ENCODE measurements at places on chromosomes 6 and 20.

GRCh38 chr6:169185692-169186485, 67.8 kb downstream of the THBS2 start:
- DNase-seq, result no peak

- peak; percentile 15 for DNase-seq
These were observed 27.2 kb downstream of the MCUR1 start for GRCh38 chr6:13787137-13787536.

DNA sequence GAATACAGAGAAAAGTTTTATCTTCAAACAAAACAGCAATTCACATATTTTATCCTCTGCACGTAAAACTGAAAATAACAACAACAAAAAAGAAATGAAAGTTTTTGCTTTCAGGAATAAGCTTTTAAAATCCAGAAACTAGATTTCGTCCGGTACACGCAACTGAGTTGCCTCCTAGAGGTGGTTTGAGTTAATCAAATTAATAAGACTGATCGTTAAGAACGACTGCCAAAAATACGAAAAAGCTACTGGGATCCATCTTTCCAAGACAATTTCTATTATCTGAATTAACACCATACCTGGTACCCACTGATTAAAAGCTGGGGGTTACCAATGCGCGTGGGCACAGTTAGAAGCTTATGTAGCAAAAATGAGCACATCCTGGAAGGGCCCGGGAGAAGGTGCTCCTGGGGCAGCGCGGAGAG, 669 bp downstream of the PDCD2 start:
- no peak for DNase-seq

DNA sequence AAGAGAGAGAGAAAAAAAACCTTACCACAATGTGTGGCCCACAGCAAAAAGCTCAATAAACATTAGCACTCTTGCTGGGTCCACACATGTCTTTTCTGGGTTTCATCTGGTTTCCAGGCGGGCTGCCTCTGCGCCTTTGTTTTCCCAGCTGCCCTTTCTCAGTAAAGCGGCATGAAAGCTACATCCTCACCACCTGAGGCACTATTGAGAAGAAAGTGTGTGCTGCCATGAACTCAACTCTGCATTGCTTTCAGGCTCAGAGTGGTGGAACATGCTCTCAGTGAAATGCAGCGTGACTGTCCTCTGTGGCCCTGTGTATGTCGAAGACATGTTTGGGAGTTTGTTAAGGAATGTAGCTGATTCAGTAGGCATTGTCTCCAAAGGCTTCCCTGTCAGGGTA, 102.3 kb downstream of the LYRM2 start:
- no peak for DNase-seq

- no peak for DNase-seq
These were observed 110.9 kb downstream of the GMDS start for GRCh38 chr6:2134554-2134953.

- no peak for DNase-seq
These were observed 16.1 kb downstream of the EPB41L1 start for GRCh38 chr20:36170542-36171215.

DNA sequence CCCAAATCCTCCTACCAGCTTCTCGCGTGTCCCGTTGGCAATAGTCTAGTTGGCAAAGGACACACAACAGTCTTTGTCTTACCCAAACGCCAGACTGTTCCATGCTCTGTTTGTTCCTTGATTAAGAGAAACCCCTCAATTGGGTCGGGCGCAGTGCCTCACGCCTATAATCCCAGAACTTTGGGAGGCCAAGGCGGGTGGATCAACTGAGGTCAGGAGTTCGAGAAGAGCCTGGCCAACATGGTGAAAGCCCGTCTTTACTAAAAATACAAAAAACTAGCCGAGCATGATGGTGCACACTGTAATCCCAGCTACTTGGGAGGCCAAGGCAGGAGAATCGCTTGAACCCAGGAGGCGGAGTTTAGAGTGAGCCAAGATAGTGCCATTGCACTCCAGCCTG, 153.7 kb downstream of the GRM4 start:
- DNase-seq, result no peak

DNA sequence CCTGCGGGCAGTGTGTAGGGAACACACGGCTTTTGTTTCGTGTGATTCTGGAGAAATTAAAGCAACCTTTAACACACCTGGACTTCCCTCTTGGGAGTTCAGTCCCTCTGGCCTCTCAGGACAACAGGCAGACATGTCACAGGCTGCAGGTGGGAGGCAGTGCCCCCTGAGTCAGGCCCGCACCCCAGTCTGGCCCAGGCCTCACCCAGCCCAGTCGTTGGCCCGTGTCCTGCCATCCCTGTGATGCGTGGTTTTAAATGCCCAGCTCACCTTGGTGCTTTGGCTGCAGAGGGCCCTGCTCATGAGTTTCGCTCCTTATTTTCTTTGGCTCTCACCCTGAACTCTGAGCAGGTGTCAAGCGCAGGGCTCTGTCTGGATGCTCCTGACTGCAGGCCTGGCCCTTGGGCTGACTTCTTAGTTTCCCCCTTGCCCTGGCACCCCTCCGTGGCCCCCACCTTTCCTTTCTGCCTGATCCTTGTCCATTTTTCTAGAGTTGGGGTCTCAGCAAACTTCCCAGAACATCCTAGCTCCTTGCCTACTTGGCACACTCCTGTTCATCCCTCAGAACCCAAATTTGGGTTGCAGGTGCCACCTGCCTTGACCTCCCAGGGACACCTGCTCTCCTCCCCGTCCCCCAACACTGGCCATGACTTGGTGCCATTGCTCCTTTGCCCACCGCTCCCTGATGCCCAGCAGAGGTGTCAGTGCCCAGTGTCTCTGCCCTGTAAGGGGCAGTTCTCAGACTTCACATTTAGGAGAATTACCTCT, 2.2 kb upstream of the CABLES2 start:
- no peak for DNase-seq

DNA sequence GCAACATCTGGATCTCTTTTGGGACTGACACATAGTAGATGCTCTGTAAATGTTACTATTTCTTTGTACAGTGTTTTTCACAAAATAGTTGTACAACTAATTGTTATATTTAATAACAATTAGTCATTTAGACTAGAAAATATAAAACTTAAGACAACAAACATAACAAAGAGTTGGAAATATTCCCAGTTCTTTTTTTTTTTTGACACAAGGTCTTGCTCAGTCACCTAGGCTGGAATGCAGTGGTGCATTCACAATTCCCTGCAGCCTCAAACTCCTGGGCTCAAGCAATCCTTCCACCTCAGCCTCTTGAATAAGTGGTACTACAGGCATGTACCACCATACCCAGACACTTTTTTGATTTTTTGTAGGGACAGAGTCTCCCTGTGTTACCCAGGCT, 105.8 kb downstream of the UTRN start:
- no peak for DNase-seq

DNA sequence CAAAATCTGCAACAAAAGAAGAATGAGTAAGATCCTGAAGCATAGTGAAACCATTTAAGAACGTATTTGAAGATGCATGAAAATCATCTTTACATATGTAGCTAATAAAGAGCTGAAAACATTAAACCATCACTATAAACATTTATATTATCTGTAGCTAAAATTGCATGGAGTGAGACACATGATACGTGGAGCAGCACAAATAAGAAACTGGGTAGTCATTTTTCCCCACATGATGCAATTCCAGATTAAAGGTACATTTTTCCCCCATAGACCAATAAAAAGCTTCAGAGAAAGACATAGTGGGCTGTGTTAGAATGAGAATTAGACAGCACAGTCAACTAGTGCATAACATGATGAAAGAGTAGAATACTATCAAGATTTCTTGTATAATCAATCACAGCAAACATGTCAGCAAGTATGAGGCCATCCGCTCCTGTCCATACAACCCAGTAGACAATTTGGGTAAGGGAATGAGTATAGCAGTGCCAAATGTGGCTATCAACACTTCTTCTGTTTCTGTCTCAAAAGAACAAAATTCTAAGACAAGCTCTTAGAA, 67.0 kb downstream of the RSPO3 start:
- DNase-seq, result no peak

- DNase-seq, result no peak
These were observed 30.5 kb downstream of the C6orf15 start for GRCh38 chr6:31081872-31082271.

- peak; percentile 70 for DNase-seq
These were observed 46.8 kb downstream of the PYGB start for GRCh38 chr20:25294459-25295385.

- no peak for DNase-seq
These were observed 4.9 kb upstream of the ZNF831 start for GRCh38 chr20:59158673-59159072.

GRCh38 chr20:15895560-15896084, 677.6 kb downstream of the KIF16B start:
- DNase-seq, result peak; percentile 4

DNA sequence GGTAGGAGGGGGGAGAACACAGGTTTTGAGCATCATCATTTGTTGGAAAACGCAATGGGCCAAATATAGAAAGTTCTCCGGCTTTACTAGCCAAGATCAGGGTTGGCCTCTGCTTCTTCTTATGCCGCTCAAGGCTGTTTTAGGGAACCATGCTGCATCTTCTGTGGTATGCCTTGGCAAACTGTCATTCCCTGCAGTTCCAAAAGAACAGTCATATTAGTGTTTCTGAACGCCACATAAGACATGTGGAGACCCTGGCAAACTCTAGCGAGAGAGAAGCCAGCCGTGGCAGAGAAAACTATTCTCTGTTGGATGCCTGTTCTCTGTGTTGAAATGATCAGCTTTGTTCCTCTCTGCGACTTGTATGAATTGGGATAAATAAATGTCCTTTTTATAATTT, 10.8 kb downstream of the ACTR5 start:
- DNase-seq, result no peak

GRCh38 chr20:45041464-45042337, 59.2 kb downstream of the KCNS1 start:
- DNase-seq, result no peak

DNA sequence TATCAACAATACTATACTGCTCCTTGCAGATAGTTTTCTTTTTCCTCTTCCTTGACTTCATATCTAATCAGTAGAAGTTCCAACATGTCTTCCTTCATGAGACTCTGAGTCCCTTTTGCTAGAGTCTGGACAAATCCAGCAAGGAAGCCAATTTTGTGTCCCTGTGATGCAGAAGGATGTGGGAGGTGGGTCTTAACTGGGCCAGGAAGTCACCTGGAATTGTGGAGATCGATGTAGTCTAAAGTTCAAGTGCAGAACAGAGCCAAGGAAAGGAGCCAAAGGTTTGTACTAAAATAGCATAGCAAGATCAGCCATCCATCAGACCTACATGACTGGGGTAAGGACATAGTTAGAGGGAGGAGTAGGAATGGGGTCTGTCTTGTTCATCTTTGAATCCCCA, 37.6 kb downstream of the SPTLC3 start:
- DNase-seq, result no peak

DNA sequence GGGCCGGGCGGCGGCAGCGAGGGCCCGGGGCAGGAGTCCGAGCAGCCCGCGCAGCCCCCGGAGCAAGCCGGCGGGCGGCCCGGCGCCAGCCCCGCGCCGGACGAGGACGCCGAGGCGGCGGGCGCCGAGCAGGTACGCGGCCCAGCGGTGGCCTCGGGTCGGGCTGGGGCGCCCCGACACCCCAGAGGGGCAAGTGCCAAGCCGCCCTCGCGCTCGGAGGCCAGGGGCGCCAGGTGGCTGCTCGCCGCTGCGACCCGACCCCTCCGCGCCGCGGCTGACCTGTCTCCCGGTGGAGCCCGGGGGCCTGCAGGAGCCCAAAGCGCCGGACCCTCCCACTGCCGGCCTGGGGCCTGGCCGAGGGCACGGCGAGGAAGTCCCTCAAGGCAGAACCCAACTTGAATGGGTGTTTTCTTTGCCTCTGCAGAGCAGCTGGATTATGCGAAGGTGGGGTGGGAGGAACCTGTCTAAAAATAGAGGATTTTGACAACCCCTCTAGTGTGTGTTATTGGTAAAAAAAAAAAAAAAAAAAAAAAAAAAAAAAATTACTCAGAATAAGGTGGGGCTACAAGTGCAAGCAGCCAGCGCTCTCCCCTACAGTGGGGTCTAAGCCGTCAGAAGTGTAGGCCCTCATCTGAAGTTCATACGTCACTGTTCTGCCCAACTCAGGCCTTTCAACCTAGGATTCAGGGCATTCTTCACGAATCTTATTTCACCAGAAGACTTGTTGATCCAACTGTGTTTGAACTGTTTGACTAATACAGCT, 609 bp downstream of the OGFRL1 start:
- DNase-seq, result peak; percentile 35

DNA sequence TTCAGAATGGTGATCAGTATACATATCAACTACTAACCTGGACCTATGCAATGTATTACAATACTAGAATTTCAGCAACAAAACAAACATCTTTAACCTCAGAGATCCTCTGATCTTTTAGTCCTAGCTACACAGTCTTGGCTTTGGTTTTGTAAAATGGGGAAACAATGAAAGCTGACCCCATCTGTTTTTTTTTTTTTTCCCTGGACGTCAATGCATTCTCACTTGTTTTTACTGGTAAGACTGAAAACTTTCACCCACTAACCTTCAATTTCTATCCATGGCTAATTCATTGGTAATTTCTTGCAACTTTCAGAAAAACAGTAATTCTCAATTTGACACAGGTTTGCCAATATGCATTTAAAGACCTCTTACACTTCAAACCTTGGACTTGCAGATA, 3.0 kb downstream of the KIF13A start:
- no peak for DNase-seq

DNA sequence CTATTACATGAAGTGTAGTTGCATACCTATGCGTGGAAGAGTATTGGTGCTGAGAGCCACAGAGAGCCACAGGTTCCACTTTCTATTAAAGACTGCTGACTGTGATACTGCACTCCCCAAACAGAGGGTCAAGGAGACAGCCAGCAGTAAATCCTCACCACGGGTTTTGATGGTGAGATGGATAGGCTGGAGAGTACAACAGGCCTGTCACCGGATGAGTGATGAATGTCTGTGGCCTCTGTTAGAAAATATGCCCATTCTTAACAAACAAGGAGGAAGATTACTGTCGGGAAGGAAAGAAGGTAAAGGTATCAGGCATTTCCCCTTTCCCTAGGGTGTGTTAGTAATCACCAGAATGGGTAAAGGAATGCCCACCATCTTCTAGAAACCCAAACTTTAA, 286.5 kb downstream of the ALDH8A1 start:
- DNase-seq, result no peak

DNA sequence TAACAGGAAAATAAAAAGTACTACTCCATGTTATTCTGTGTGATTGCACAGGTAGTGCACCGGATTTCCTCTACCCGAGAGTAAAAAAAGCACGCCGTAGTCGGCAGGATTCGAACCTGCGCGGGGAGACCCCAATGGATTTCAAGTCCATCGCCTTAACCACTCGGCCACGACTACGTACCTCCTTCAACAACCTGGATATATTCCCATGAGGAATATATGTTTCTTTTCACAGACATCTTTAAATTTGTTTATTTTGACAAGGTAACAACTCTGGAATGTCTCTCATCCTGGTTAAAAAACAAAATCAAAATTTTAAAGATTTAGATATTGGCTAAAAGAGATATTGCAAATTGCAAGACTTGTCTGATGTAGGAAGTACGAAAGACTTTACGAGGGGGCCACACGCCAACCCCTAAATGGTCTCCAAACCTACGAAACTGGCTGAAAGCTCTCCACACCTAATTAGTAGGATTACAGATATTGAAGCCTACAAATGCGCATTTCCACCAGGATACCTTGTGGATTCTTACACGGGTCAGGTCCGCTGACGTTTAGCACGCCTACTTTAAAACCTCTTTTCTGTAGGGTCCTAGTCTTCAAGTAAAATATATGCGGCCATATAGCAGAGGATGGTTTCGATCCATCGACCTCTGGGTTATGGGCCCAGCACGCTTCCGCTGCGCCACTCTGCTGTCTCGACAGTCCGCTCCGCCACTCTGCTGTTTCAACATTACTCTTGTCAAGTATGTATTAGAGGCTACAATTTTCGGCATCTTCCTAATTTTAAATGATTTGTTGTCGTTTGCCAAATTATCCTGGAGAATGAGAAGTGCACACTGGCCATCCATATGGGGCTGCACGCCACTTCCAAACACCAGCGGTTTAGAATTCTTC, 52.2 kb upstream of the BTN3A2 start:
- peak; percentile 86 for DNase-seq

GRCh38 chr6:116596815-116597214, 19.5 kb upstream of the RSPH4A start:
- no peak for DNase-seq

All from stimulated activated naive CD8-positive, alpha-beta T cell treated with anti-CD3 and anti-CD28 coated beads, Interleukin-15, Interleukin-2, amounts not matched to agents 100 U/mL and 50 U/mL, for 24 hours (primary cell).